ENCODE measurements at places on chromosomes 16 and 17. TPM values are rescaled to one million over a fixed set of nuclear protein-coding genes. Genes with fewer than 3 reads are reported as not detected.

KRT24 gene
- not detected for total RNA-seq

KRT9 gene
- not detected for total RNA-seq

TP53TG3F gene
- not detected for total RNA-seq

PIRT gene
- not detected for total RNA-seq

PRAC1 gene
- not detected for total RNA-seq

KRT33A gene
- not detected for total RNA-seq

PPL gene
- total RNA-seq, result 0.05 TPM

Measured in activated CD8-positive, alpha-beta T cell treated with anti-CD3 and anti-CD28 coated beads for 36 hours (primary cell).